Inflammatory macrophage (primary cell): ENCODE measurements at places on chromosomes 2 and 18.

- no peak for DNase-seq
Measured at GRCh38 chr2:145207884-145208283, 688.0 kb upstream of the ZEB2 start.

GRCh38 chr2:232512602-232513001, 7.6 kb upstream of the PRSS56 start:
- DNase-seq: no peak

- DNase-seq: no peak
Measured at GRCh38 chr2:110872521-110872920, 140.1 kb downstream of the ACOXL start.

GRCh38 chr2:46776687-46777327, 138.8 kb downstream of the MCFD2 start:
- peak; percentile 64 for DNase-seq

GRCh38 chr2:58030771-58031170, 15.8 kb upstream of the VRK2 start:
- DNase-seq: no peak

- DNase-seq: no peak
Measured at GRCh38 chr2:125857971-125858794, 797.8 kb upstream of the GYPC start.

DNA sequence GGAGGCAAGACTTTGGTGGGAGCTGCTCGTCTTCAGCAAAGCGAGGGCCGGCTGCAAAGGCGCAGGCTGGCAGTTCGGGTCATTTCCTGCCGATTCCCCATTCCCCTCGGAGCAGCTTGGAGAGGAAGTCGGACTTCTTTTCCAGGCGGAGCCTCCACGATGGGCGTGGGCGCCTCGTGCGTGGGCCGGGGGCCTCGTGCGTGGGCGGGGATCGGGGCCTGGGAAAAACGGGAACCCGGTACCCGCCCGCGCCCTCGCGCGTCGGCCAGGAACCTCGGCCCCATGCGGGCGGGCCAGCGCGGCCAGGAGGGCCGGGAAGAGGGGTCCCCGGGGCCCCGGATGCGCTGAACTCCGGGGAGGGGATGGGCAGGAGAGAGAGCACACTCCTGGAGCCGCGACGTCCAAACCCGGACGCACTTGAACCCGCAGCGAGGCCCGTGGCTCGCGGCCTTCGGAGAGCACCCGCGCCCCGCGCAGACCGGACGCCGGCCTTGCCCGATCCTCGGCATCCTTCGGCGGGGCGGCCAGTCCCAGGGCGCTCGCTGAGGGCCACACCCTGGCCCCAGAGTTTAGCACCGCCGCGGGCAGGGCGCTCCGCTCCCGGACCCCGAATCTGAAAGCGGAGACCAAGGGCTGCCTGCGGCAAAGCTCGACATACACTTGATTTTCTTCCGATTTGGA, 368.4 kb downstream of the MTX2 start:
- peak; percentile 47 for DNase-seq

- peak; percentile 98 for DNase-seq
Measured at GRCh38 chr18:3448838-3449511, 997 bp upstream of the TGIF1 start.

DNA sequence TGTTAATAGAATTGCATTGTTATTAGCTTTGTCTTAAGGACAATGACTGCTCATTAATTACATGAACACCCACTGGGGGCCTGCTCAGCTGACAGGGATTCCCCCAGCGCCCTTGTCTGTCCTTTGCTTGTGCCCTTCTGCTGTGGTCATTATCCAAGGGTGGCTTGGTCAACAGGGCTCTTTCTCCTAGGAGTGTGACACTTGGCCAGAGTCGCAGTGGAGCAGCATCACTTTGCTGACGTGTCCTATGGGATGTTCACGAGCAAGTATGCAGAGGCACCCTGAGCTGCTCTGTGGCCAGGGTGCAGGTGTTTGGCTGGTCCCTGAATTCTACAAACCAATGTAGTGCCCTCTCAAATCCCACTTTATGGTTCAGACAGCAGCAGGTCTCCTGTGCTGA, 46.0 kb downstream of the PTGR3 start:
- DNase-seq: no peak

- peak; percentile 34 for DNase-seq
Measured at GRCh38 chr2:127770973-127771735, 39.8 kb downstream of the WDR33 start.

GRCh38 chr2:28824207-28824606, 13.6 kb downstream of the SPDYA start:
- DNase-seq: no peak

DNA sequence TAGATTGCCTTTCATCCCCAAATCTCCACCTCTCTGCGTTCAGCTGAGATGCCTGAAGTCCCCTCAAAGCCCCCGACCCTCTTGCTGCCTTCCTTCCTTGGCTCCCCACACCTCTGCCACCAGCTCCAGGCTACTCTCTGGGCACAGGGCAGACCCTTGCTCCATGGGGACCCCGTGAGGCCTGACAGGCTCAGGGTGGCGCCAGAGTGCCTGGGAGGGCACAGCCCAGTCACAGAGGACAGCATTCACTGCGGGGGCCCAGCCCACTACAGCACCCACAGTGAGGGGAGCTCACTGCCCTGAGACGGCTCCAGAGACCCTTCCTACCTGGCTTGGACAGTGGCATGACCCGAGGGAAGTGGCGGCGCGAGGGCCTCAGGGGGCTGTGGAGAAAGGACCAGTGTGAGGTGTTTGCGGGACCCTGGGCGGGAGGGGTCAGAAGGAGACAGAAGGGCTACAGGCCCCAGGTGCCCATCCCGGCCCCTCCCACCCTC, 51.0 kb downstream of the AQP12A start:
- no peak for DNase-seq

DNA sequence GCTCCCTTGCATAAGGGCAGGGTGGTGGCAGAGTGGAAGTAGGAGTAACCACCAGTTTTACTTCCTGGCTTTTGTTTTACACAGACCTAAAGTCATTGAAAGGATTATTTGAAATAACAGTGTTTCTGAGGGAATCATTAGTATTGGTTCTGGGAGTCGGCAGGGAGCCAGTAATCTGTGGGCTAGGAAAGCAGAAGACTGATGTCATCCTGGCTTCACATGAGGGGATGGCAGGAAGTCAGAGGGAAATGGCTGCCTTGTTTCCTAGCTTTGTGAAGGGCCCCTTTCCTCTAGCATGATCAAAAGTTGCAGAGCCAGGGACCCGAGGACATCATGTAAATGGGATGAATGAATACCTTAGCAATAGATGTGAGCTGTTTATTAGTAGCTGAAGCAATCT, 792.6 kb downstream of the CPS1 start:
- DNase-seq: no peak

GRCh38 chr2:205505371-205505770, 176.9 kb upstream of the NRP2 start:
- DNase-seq: no peak

DNA sequence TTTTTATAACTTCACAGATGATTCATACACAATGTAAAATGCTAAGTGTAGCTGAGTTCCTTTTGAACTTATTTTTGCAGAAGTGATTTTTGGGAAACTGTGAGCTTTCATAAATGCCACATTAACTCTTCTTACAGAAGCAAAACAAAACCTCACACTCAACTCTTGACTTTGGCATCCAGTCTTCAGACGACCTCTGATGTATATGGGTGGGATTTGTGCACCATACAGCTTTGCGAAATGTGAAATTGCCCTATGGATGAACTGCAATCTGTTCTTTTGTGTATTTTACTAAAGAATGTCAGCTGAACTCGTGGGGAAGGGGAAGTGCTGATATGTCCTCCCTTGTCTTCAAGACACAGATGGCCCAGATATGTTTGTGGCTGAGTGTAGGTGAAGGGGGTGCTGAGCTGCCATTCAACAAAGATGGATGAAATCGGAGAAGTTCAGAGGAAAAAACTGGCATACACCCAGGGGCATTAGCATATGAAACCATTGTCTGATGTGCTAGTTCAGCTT, 218.3 kb downstream of the PTGR3 start:
- DNase-seq: peak; percentile 79

- no peak for DNase-seq
Measured at GRCh38 chr2:157871415-157871814, 4.7 kb downstream of the ACVR1 start.

DNA sequence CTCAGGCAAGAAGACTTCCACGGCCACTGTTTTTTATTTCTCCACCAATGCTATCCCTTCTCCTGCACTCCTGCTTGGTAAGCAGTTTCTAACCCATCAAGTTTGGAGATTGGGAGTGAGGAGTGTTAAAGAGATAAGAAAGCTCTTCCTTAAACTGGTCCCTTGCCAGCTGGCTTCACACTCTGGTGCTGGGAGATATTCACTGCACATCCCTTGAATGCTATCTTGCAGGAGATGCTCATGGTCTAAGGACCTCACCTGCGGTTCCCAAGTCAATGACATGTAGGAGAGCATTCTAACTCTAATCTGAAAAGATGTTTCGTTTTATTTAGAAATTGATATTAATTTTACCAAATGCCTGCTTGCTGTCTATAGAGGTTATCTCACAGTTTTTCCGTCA, 28.2 kb upstream of the CYRIA start:
- DNase-seq: no peak

- DNase-seq: no peak
Measured at GRCh38 chr2:174180165-174180724, 68.1 kb downstream of the OLA1 start.

DNA sequence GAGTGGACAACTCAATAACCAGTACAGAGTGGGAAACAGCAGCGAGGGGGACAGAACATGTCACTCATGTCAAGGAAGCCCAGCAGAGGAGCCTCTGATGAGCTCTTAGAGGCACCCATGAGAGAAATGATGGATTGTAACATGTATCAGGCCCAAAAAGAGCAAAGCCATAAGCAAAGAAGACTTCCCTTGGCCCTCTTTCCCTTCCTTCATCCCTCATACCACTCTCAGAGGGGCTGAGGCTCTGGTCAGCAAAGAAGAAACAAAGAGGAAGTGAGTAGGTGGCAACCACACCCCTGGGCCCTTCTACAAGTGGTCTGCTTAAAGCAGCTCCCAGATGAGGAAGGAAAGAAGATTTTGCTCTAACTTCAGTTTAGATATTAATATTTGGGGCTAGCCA, 112.8 kb downstream of the CDC42EP3 start:
- DNase-seq: peak; percentile 82

DNA sequence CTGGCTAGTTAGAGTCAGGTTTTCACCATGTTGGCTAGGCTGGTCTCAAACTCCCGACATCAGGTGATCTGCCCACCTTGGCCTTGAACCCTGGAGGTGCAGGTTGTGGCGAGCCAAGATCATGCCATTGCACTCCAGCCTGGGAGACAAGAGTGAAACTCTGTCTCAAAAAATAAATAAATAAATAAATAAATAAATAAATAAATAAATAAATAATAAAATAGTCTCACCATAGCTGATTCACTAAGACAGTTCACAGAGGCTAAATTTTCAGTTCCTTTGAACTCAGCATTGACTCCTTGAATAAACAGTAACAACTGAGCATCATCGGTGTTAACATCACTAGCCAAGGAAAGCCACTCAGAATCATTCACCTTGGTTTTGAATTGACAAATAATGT, 32.7 kb downstream of the GNAL start:
- no peak for DNase-seq

- no peak for DNase-seq
Measured at GRCh38 chr18:41021089-41021488, 933.9 kb upstream of the PIK3C3 start.

DNA sequence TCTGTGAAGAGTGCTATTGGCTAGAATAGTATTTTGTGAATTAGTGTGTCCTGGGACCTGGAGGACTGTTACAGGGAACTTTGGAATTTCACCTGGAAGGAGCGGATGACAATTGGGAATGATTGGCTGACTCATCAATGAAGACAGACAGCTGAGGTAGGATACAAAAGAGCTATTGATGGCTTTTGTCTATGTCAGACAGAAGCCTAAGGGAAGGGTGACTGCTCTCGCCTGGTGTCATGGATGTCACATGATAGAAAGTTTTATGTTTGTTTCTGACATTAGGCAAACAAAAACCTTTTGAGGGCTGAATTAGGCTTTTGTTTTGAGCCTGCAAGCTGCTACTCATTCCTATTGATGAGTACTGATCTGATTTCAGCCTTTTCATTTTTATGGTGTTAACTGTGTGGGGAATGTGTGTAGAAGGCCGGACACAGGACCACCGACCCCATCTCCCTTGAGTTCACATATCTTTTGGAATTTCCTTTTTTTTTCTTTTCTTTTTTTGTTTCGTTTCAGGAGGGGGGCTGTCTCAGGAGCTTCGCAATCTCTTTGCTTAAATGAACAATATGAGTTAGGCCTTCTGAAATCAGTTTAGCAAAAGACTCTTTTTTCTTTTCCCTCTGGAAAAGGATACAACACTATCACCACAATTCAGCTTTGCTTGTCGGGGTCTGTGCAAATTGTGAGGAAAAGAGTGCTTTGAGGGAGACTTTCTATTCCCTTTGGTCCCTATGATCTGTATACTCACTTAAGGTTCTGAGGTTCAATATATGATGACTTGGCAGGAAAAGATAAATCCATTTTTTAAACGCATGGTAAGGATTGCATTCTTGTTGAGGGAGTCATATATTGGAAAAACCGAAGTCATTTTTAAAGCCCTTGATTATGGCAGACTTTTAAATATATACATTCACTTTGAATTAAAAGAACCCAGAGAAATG, 207.9 kb upstream of the FIGN start:
- no peak for DNase-seq

GRCh38 chr2:83696838-83697237, 762.2 kb downstream of the SUCLG1 start:
- DNase-seq: no peak

- DNase-seq: peak; percentile 97
Measured at GRCh38 chr2:20439503-20439902, 7.4 kb upstream of the RHOB start.

DNA sequence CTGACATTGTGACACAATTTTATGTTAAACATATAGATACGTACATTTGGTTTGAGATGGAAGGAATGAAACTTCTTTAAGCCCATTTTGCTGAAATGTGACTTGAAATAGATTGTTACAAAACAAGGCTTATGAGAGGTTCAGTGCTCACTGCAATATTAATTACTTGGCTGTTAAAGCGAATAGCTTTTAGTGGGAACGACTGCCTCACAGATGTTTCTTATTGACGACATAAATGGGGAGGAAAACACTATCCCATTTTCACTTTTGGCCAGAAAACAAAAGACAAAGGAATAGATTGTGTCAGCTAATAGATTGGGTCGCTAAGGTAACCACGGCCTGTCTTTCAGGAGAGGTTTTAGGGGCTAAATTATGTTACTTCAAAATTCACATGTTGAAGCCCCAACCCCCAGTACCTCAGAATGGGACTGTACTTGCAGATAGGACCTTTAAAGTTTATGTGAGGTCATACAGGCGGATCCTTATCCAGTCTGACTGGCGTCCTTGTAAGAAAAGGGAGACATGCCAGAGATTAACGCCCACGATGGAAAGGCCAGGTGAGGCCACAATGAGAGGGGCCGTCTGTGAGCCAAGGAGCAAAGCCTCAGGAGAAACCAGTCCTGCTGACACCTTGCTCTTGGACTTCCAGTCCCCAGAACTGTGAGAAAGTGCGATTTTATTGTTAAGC, 10.8 kb downstream of the INPP1 start:
- DNase-seq: no peak
